Type B pancreatic cell (in vitro differentiated cells): ENCODE measurements at places on chromosomes 4 and X. TPM values are rescaled to one million over a fixed set of nuclear protein-coding genes. Genes with fewer than 3 reads are reported as not detected.

- peak within 1 kb of the TSS; percentile 95 for H3K4me3 ChIP-seq
- H3K36me3 ChIP-seq = no peaks in the 10 kb centered on the region
- peak within 1 kb of the TSS; percentile 89 for H3K27ac ChIP-seq
- peak; percentile 74 for DNase-seq
Observed at GRCh38 chr4:151325111-151325948, at the start of gene SH3D19. Gene SH3D19, minus strand, starts transcription at chr4:151325605. Its CDS starts 253 bp downstream, at chr4:151325352.

GRCh38 chrX:154599531-154599930, 14.6 kb downstream of the CTAG1A start:
- H3K36me3 ChIP-seq = no peaks in the 10 kb centered on the region
- DNase-seq = peak; percentile 60
- H3K4me1 ChIP-seq = no peaks in the 10 kb centered on the region

- no peak overlapping the region for H3K27ac ChIP-seq
- no peaks in the 10 kb centered on the region for H3K36me3 ChIP-seq
- no peak for DNase-seq
Observed at GRCh38 chrX:135307171-135307570, 2.1 kb upstream of the ETDC start.

AVPR2 gene
- not detected in 2 replicates for total RNA-seq

MAGEA11 gene
- 0.17 and 0.19 TPM in 2 replicates for total RNA-seq

CXCL11 gene
- not detected in 2 replicates for total RNA-seq

GRCh38 chr4:138770818-138771217, 244.8 kb upstream of the NOCT start:
- DNase-seq = no peak
- H3K27ac ChIP-seq = no peak overlapping the region
- H3K36me3 ChIP-seq = no peaks in the 10 kb centered on the region
- H3K4me1 ChIP-seq = peaks cover 12% of the 10 kb centered on the region
- no peaks in the 10 kb centered on the region for H3K27me3 ChIP-seq
- H3K4me3 ChIP-seq = no peak overlapping the region

GRCh38 chr4:25976780-25977179, 62.8 kb downstream of the SMIM20 start:
- H3K36me3 ChIP-seq = no peaks in the 10 kb centered on the region
- H3K4me1 ChIP-seq = peaks cover 19% of the 10 kb centered on the region
- no peak overlapping the region for H3K27ac ChIP-seq

PABPC4L gene
- 2.0 and 6.0 TPM in 2 replicates for total RNA-seq

- H3K4me3 ChIP-seq = no peak overlapping the region
- DNase-seq = no peak
- H3K27ac ChIP-seq = no peak overlapping the region
- H3K4me1 ChIP-seq = peaks cover 4% of the 10 kb centered on the region
- H3K36me3 ChIP-seq = no peaks in the 10 kb centered on the region
Observed at GRCh38 chr4:84384801-84385200, 114.3 kb downstream of the NKX6-1 start.

DNA sequence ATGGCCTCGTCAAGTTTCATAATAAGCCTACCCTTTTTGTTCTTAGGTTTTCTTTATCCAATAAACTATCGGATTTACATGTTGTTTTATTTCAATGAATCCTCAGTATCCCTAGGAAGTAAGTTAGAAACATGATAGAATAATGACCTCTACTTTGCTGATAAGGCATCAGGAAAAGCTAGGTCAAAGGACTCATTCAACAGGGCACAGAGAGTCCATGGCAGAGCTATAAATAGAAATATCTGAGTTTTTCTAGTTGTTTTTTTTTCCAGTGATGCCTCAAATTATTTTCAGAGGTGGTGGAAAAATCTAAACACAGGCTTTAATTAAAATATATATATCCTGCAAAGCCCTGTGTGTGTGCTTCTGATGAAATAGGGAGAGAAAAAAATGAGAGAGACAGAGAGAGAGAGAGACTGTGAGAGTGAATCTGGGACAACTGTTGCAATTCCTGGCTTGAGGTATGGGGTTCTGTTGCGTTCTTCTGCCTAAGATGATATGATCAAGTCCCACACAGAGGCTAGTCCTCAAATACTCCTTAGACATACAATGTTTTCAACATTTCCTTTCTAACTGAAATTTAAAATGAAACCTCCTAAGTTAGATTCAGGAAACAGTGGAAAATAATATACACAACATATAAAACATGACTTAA, 139.9 kb downstream of the HDX start:
- H3K36me3 ChIP-seq = no peaks in the 10 kb centered on the region
- H3K4me1 ChIP-seq = no peaks in the 10 kb centered on the region
- H3K4me3 ChIP-seq = no peak overlapping the region
- H3K27me3 ChIP-seq = no peaks in the 10 kb centered on the region
- no peak overlapping the region for H3K27ac ChIP-seq

DNA sequence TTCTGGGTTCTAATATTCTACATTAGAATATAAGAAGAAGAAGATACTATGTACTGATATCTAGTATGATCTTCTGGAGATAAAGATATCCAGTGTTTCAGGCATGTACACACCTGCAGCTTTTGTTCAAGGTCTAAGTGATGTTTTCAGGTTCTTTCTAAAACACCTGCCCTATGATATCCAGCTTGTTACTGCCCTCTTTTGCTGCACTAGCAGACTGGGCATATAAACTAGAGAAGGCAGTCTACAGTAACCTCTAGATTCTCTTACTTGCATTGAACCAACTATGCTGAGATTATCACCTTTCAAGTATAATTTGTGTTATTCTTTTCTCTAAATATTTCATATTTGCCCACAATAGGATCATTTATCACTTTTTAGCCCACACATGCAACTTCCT, 1.9 kb upstream of the FRYL start:
- no peak for DNase-seq
- no peak overlapping the region for H3K27ac ChIP-seq

VCX gene
- not detected in 2 replicates for total RNA-seq

- H3K36me3 ChIP-seq = peaks cover 18% of the 10 kb centered on the region
- peaks cover 5% of the 10 kb centered on the region for H3K4me1 ChIP-seq
- no peaks in the 10 kb centered on the region for H3K27me3 ChIP-seq
- no peak for DNase-seq
- no peak overlapping the region for H3K27ac ChIP-seq
Observed at GRCh38 chr4:24914460-24914859, 1.6 kb upstream of the CCDC149 start.

DNA sequence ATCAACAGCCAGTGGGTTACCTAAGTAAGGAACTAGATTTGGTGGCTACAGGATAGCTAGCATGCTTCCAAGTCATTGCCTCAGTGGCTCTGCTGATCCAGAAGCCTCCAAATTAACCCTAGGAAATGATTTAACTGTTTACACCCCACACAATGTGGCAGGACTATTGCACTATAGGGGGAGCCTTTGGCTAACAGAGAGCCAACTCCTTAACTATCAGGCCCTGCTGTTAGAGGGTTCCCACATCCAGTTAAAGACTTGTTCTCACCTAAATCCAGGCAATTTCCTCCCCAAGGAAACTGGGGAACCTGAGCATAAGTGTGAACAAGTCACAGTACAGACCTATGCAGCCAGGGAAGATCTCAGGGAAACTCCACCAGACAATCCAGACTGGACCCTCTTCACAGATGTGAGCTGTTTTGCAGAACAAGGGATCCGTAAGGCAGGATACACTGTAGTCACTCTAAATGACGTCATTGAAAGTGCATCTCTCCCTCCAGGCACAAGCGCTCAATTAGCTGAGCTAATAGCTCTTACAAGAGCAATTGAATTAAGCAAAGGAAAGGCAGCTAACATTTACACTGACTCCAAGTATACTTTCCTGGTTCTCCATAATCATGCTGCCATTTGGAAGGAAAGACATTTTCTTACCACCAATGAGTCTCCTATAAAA, 185.3 kb upstream of the SPOCK3 start:
- H3K4me3 ChIP-seq = no peak overlapping the region
- DNase-seq = no peak
- H3K27ac ChIP-seq = no peak overlapping the region
- H3K4me1 ChIP-seq = peaks cover 6% of the 10 kb centered on the region
- H3K36me3 ChIP-seq = no peaks in the 10 kb centered on the region
- H3K27me3 ChIP-seq = no peaks in the 10 kb centered on the region

DNA sequence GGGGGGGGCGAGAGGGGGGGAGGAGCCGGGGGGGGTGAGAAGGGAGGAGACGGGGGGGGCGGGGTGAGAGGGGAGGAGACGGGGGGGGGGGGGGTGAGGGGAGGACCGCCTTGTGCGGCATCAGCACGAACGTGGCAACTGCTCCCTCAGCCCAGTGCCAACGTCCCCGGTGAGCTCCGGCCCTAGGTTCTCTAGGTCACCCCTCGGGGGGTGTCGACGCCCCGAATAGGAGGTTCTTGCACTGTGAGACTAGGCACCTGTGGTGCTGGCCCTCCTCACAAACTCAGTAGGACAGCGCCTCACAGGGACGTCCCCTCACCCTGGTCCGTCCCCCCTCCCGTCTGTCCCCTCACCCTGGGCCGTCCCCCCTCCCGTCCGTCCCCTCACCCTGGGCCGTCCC, 21.5 kb upstream of the GTPBP6 start:
- no peak overlapping the region for H3K27ac ChIP-seq
- no peaks in the 10 kb centered on the region for H3K4me1 ChIP-seq
- H3K36me3 ChIP-seq = peaks cover 24% of the 10 kb centered on the region

LNX1 gene
- total RNA-seq = 5.3 and 7.4 TPM in 2 replicates
